RWPE1 (cell line): ENCODE measurements at places on chromosomes 7 and 10.

- DNase-seq, result no peak
Measured at GRCh38 chr10:63829573-63830149, 308.5 kb downstream of the REEP3 start.

DNA sequence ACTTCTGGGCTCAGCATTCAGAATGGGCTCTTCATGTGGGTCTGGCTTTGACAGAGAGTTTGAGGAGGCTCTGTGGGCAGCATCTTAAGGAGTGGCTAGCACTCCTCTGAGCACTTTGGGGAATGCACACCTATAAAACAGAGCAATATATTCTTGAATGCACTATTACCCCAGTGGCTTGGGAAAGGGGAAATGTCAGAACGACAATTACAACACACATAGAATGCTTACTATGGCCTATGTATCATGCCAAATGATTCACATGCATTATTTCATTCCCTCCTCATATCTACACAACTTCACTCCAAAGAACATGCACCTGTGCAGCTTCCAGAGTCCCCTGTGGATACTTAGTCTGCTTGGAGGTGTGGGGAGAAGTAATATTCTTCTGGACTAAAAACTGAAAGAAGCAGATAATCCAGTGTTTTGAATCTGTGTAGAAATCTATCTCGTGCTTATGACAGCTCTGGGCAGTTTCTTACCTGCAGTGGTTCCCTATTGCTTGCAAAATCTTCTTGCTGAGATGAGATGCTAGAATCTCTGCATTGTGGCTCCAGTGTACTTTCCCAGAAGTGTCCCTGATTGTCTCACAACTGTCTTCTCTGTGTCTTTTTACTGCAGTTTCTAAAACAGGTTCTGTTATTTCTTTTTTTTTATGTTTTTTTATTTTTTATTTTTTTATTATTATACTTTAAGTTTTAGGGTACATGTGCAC is 5.5 kb upstream of the MGAM start:
- DNase-seq, result no peak

DNA sequence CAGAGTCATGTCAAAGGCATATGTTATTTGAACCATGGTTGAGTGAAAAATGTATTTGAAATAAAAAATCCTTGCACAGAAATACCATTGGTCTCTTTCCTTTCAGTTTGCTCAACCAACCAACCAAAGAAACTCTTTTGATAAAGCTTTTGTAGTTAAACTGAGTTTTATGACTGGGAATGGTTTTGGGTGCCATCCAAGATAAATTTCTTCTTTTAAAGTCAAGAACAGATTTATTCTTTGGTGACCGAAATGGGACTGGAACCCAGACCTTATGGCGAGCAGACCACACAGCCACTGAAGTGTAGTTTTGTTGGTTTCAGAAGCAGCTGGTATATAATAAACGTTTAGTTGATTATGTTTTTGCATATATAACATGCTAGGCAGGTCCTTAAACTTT is 2.8 kb upstream of the GALNT17 start:
- DNase-seq, result no peak

- DNase-seq, result no peak
Measured at GRCh38 chr7:155084021-155084420, 13.9 kb downstream of the HTR5A start.
